Stimulated activated CD8-positive, alpha-beta memory T cell treated with anti-CD3 and anti-CD28 coated beads, Interleukin-4, amount 100 ng/mL, for 1 hour (primary cell): ENCODE measurements at places on chromosomes 4 and X.

DNA sequence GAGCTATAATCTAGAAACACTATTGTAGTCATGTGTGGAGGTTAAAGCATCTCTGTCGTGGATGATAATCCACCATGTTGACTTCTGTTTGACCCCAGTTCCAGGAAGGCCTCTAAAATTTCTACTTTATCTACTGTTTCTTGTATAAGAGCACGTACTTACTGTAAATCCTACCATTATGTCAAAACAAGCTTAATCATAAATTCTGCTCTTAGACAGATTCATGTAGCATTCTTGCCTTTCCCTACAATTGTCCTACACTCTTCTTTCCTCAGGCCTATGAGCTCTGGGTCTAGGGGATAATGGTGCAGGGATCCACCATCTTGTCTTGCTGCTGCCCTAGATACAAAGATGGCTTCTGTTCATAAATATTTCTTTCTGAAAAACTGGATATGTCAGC is 2594.3 kb downstream of the ARAP2 start:
- DNase-seq, result no peak

GRCh38 chr4:172982151-172982590 is 186.4 kb upstream of the GALNT7 start:
- DNase-seq, result no peak

- DNase-seq, result no peak
Measured at GRCh38 chrX:362351-362750, 24.4 kb downstream of the PPP2R3B start.

- DNase-seq, result no peak
Measured at GRCh38 chr4:184806229-184806550, 19.6 kb downstream of the ACSL1 start.

- DNase-seq, result no peak
Measured at GRCh38 chrX:71282514-71283402, 677 bp upstream of the NONO start.
